Stimulated activated CD4-positive, alpha-beta T cell treated with anti-CD3 and anti-CD28 coated beads, Interleukin-1b, Interleukin-23, amount 100 ng/mL, for 1 hour (primary cell): ENCODE measurements at places on chromosomes 7 and 10.

DNA sequence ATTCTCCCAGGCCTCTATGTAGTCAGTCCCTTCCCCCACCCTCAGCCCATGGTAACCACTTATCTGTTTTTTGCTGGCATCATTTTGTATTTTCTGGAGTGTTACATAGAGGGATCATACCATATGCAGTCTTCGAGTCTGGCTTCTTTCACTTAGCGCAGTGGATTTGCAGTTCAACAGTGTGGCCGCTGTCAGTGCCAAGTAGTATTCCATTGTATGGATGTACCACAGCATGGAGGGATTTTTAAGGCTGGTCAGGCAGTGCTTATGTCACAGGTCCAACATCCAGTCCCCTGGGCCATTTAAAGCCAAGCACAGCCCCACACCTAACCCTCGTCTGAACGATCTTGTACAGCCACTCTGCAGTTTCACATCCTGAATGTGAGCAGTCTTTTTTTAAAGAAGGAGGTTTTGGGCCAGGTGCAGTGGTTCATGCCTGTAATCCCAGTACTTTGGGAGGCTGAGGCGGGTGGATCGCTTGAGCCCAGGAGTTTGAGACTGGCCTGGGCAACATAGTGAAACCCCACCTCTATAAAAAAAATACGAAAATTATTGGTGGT is 121.8 kb downstream of the CUX1 start:
- DNase-seq = no peak

DNA sequence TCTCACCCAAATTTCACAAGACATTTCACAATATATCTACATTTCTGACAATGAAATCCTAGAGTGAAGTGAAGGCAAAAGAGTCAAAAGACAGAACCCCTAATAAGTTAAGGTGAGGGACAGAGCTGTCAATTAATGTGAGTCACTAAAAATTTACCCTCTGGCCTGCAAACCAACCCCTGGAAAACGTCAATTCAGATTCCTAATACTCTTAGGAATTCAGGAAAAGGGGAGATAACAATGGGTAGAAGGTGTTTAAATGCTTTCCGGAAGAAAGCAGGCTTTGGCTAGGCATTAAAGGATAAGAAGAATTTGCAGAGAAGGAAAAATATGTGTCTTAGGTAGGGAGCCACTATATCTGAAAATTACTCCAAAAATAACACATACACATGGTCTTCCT is 299.6 kb downstream of the INHBA start:
- no peak for DNase-seq

DNA sequence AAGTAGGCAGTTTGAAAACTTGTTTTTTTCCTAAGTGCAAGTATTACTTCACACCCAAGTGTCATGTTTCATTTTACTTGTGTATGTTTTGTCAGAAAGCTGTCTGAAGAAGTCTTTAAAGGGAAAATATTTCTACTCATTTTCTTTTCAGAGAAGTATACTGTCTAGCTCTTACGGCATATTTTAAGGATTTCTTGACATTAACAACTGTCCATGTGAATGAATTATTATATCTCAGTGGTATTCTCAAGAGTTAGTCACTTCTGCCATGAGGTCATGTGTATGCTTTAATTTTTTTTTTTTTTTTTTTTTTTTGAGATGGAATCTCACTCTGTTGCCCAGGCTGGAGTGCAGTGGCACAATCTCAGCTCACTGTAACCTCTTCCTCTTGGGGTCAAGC is 229.5 kb downstream of the BICC1 start:
- no peak for DNase-seq

GRCh38 chr10:4174197-4174596 is 389.2 kb upstream of the KLF6 start:
- DNase-seq = no peak

DNA sequence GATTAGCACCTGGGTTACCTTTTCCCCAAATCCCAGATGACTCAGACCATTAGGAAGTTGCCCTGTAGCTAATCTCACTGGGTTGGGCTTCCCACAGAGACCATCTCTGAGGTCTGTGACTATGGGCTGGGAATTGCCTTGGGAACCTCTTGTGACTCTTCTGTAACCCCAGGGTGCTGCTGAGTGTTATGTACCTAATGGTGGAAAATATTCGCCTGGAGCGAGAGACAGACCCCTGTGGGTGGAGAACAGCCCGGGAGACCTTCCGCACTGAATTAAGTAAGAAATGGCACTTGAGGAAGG is 20.0 kb downstream of the STRIP2 start:
- DNase-seq = no peak

DNA sequence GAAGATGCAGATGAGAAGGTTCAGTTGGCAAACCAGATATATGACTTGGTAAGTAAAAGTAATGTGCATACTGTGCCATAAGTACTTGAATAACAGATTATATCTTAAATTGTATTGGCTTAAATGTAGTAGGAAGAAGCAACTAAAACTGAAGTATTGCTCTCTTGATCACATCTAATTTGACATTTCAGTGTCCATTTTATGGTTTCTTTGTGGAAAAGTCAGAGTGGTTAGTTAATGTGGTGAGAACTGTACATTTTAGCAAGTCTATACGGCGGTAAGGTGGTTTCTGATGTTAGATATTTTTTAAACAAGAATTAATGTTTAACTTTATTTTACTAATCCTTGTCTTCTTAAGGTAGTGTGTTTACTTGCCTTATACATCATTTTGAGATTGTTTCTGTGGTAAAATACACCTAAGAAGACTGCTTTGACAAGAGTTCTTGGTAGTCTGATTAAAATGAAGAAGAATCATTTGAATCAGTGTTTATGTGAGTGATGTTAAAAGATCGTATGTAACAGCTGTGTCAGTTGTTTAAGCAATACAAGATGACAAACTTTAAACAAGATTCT is 5.1 kb downstream of the ING3 start:
- no peak for DNase-seq

DNA sequence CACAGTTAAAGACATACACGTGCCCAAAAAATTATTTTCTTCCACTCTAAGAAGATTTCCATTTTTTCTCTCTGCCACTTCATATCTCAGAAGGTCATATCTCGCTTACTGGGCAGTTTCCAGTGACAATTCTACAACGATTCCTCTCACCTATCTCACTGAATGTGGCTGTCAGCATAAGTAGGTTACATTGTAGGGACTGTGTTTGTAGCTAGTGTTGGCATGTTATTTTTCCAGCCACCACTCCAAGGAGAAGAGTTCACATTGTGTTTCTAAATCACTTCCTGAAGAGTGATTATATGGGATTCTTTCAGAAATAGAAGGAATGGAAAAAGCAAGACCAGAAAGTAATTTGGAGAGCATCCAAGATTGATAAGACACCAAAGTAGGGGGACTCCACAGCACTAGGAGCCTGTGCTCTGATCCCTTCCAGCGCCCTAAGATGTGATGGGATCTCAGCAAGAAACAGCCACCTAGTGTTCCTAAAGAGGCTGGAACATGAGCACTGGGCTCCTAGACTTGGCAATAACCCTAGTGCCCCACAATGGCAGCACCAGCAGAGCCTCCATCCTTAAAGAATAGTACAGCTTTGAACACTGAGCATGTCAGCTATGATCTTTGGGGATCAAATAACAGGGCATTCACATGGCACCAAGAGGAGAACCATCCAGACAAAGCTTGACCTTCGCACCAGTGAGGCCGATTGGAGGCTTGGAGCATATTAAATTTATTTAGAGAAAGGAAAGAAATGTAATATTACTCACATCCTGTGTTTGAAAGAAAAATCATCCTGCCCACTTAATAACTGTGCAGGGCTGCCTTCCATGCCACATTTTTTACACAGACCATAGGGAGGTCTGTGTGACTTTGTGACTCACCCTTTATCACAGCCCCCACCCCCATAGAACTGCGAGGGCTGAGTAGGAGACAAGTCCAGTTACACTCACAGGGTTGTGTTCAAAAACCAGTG is 51.8 kb downstream of the CAV1 start:
- no peak for DNase-seq

DNA sequence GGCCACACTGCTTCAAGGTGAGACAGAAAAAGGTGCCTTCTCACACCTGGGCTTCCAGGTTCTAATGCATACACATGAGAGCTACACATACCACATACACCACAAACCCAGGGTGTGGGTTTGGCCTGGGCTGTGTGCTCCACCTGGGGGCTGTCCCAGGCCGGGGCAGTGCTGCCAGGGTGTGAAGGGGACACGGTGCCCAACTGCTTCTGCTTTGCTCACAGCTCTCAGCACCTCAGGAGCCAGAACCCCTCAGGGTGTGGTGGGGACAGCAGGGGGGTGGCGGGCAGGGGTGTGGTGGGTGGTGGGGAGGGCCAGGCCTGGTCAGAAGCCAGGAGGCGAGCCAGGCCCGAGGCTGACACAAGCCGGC is 51.1 kb downstream of the TMEM209 start:
- DNase-seq = no peak

GRCh38 chr7:23679898-23680413 is at the start of gene FAM221A:
Gene FAM221A (plus strand): TSS chr7:23680199. CDS start chr7:23680219, 20 bp downstream.
- peak; percentile 61 for DNase-seq

DNA sequence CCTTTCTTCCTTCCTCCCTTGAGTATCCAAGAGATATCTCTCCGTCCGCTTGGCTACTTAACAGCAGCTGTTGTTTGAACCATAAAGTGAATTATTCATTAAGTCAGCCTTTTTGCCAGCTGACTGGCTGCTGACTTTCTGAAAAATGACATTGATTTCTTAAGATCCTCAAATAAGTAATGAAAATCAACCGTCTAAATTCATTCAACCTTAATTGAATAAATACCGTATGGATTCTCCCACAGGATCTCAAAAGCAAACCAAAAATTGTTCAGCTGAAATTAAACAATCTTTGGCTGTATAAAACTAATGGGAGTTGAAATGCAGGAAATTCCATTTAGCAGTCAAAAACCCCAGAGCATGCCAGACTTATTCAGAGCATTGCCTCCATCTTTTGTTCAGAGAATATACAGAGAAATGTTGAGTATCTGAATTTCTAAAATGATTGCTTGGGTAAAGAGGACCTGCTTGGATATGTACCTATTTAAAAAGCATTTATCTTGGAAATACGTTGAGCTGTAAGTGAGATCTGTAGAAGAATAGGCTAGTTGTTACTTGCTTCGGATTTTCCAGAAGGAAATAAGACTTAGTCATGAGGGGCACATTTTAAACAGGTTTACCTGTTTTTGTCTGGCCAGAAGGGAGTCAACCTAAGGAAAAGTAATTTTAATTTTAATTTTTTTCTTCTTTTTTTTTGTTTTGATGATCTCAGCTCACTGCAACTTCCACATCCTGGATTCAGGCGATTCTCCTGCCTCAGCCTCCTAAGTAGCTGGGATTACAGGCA is 136.2 kb downstream of the PLXDC2 start:
- no peak for DNase-seq

DNA sequence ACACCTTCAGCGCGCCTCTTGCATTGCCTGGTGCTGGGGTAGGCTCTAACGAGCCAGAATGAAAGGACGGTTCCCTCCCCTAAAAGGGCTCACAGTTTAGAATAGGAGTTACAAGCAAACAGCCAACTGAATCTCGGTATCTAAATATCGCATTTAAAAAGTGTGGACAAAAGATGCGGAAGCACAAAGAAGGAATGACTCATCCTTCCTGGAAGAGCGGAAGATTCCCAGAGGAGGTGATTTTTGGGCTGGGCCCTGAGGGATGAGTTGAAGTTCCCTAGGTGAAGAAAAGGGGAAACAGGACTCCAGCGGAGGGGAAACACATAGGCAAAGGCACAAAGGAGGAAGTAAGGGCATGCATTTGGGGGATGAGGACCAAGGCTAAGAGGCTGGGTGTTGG is 29.9 kb downstream of the SRRM3 start:
- DNase-seq = no peak

DNA sequence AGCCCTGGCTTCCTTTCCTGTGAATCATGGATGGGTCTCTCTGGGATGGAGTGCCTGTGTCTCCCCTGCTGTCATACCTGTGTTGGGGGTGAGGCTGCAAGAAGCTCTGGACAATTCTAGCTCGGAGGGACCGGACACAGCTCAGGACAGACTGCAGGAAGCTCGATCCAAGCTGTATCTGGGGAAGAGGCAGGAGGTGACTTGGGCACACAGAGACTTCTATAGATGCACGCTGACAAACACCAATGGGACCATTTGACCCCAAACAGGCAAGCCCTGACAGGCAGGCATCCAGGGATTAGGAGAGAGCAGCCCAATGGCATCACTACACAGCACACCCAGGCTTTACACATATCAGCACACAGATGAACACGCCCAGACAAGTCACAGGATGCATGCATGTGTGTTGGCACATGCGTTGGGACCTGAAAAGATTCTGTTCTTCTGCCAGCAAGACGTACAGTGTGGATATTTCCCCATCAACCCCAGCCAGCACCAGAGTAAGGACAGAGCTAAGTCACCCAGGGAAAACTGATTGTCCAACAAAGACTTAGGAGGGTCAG is 4.5 kb downstream of the LLCFC1 start:
- no peak for DNase-seq

DNA sequence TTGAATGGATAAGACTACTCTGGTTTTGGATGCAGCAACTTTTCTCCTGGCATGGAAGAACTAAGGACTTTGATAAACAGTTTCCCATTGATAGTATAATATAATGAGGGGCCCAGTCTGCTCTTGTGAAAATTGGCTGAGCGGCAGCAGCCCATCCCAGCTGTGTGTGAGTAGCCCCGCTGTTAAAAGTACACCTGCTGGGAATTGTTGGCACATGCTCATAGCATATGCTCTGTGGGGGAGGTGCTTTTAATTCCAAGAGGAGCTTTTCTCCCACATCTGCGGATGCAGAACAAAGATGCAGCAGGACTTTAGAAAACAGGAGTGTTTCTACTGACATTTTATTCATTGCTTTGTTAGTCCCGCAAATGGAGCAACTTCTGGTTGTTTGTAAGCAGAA is 19.0 kb downstream of the SRI start:
- DNase-seq = no peak

DNA sequence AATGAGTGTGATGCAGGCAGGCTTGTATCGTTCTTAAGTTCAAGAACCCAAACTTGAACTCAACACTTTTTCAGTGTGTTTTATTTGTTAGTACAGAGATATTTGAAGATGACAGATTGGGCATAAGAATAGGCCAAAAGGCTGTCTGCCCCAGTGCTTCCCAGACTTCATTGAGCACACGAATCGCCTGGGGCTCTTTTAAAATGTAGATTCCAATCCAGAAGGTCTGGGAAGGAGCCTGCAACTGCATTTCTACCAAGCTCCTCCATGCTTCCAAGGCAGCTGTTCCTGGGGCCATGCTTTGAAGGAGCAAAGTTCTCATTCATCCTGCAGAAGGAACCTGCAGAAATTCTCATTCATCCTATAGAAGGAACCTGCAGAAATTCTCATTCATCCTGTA is 114.5 kb upstream of the INSYN2A start:
- no peak for DNase-seq

- DNase-seq = no peak
These were observed 229.1 kb upstream of the SHH start for GRCh38 chr7:156041398-156041797.

GRCh38 chr7:143389316-143390103 is 8.4 kb downstream of the ZYX start:
- no peak for DNase-seq

- DNase-seq = no peak
These were observed 2.3 kb downstream of the VPS37D start for GRCh38 chr7:73669858-73670385.
